ENCODE measurements at places on chromosomes 6 and 20. TPM values are rescaled to one million over a fixed set of nuclear protein-coding genes. Genes with fewer than 3 reads are reported as not detected.

GRCh38 chr20:54645445-54646155 lies 170.2 kb downstream of the DOK5 start:
- no peak for DNase-seq

MYH7B gene
- total RNA-seq = 0.20 TPM

CLPSL1 gene
- not detected for total RNA-seq

RIPPLY2 gene
- total RNA-seq = 0.53 TPM

ABHD16B gene
- not detected for total RNA-seq

GRCh38 chr6:21734204-21734603 lies 140.7 kb downstream of the SOX4 start:
- DNase-seq = no peak

GRCh38 chr20:17651760-17652388 lies 30.2 kb downstream of the RRBP1 start:
- DNase-seq = no peak

DNA sequence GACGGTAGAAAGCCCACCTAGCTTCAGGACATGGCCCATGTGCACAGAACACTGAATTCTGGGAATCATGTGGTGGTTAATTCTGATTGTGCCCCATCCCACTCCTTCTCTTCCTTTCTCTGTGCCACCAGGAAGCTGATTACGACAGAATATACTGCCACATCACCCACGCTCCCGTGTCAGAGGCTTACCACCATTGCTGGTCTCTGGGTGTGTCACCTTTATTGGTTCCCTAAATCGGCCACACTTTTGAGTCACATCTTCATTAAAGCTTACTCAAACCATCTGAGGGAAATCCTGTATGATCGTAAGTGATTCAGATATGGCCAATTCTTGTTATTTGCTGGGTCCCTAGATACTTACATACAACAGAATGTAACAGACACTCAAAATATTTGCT lies 3.1 kb downstream of the TRMT6 start:
- DNase-seq = no peak

HM13 gene
- 87.7 TPM for total RNA-seq

OOEP gene
- total RNA-seq = not detected

GRCh38 chr20:6504826-6505225 lies 262.7 kb upstream of the BMP2 start:
- no peak for DNase-seq

BPIFB4 gene
- not detected for total RNA-seq

BPIFA1 gene
- total RNA-seq = not detected

- DNase-seq = peak; percentile 37
Measured at GRCh38 chr6:35370785-35371493, 28.6 kb downstream of the PPARD start.

NOX3 gene
- total RNA-seq = not detected

PTCRA gene
- not detected for total RNA-seq

- no peak for DNase-seq
Measured at GRCh38 chr6:38391206-38391605, 248.5 kb downstream of the BTBD9 start.

DNA sequence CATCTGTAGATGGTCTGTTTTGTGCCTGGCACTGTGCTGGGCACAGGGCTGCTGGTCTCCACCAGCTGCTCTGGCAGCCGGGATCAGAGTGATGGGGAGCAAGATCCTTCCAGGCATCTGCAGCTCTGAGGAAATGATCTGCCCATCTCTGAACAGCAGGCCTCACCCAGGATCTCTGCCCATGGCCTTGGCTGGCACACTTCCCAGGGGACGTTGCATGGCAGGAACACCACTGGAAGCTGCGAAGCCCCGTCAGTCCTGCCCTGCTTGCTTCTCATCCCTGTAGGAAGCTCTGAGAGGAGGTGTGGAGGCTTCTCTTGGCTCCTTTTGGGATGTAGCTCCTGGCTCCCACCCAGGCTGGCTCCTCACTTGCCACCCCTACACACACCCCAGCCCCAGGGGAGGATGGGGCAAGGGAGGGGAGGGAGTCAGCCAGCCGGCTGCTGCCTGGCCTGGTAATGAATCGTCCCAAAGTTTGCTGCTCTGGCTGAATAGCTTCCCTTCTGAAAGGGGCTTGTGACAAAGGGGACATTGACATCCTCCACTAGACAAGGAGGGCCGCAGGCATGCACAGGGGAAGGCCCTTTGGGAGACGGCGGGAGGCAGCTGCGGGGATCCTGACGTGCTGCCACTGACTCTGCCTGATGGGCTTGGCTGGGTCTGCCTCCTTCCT lies 108.9 kb downstream of the VEGFA start:
- DNase-seq = peak; percentile 86

- DNase-seq = no peak
Measured at GRCh38 chr6:122697458-122697857, 82.1 kb upstream of the FABP7 start.

DNA sequence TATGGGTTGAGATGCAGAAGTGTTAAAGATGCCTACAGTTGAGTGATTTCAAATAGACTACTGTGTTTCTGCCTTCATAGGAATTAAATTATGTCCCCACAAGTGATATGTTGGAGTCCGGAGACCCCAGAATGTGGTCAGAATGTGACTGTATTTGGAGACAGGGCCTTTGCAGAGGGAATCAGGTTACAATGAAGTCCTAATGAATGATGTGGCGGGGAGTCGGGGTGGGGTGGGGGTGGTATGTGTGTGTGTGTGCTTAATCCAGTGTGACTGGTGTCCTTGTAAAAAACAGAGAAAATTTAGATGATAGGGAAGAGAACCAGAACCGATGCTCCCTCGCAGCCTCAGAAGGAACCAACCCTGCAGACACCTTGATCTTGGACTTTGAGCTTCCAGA lies 448.2 kb downstream of the QKI start:
- no peak for DNase-seq

- DNase-seq = no peak
Measured at GRCh38 chr6:47679322-47679906, 19.0 kb upstream of the ADGRF4 start.
